ENCODE measurements at places on chromosomes 4 and X.

- DNase-seq: no peak
These were observed 260.7 kb upstream of the SFRP2 start for GRCh38 chr4:154049457-154050181.

- no peak for DNase-seq
These were observed 47.6 kb downstream of the HTT start for GRCh38 chr4:3122081-3122563.

- no peak for DNase-seq
These were observed 2731.9 kb downstream of the ARAP2 start for GRCh38 chr4:33512397-33512796.

GRCh38 chrX:40628506-40628905 lies 5.3 kb downstream of the MPC1L start:
- DNase-seq: no peak

DNA sequence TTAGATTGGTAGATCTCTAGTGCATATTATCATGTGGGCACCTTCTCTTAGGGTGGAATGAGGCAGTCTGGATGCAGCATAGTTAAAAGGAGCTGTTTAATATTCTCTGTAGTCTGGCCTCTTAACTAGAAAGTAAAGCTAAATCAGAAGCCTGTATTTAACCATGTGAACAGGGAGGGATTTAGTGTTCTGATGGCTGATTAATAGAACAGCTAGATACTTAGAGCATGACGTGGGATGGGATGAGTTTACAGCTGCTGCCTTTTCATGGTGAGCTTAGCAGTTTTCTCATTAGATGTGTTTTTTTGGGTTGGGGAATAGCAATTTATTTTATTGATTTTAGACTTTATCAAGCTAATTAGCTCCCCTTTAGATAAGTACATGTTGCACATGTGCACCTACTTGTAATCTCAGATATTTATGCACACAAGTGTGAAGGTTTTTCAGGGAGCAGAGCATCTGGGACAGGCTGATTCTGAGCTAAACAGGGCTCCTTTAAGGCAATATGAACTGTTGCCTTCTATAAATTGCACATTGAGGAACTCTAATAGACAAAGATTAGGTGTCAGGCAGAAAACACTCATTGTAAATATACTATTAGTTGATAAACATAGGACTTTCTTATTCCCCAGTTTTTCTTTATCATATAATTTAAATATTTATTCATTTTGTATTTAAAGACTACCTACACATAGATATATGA lies 34.1 kb downstream of the YIPF6 start:
- no peak for DNase-seq

DNA sequence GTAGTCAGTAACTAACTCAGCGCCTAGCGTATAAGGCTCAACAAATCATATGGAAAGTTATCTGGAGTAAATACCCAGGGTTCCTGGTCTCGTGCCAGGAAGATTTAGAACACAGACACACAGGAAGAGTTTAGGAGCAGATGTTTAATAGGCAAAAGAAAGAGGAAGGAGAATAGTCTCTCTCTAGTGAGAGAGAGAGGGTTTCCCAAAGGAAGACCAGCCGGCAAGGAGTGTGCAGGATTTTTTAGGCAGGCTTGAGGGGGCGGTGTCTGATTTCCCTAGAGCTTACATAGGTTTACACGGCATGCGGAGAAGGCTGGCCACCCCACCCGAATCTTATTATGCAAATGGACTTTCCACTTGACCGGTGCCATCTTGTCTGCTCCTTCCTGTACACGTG lies 284.0 kb upstream of the FRG1 start:
- DNase-seq: peak; percentile 18

- no peak for DNase-seq
These were observed 65.2 kb downstream of the MTHFD2L start for GRCh38 chr4:74223098-74223497.

DNA sequence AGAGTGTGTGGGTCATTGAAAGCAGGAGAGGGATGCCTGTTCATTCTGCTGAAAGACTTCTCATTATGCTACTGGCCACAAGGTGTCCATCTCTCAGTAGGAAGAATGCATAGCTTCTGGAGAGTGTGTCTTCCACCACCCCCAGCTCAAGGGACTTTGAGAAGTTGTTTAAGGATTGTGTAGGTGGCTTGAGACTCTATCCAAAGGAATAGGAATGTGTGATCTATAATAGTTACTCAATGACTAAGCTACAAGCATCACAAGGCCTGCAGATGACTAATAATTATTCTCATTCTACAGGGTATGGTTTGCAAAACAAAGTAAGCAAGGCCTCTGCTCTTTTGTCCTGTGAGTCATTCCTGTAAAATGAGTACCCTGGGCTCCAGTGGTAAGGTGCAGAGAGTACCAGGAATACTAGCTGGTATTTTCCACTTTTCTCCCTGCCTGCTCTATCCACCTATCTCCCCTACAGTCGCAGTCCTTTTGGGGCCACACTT lies 279.8 kb upstream of the BOD1L1 start:
- peak; percentile 85 for DNase-seq

- DNase-seq: no peak
These were observed 330.9 kb downstream of the BCOR start for GRCh38 chrX:39766855-39767254.

GRCh38 chr4:56606385-56606784 lies 74.7 kb downstream of the HOPX start:
- no peak for DNase-seq

GRCh38 chr4:3766785-3767569 lies 792 bp downstream of the ADRA2C start:
- DNase-seq: no peak

DNA sequence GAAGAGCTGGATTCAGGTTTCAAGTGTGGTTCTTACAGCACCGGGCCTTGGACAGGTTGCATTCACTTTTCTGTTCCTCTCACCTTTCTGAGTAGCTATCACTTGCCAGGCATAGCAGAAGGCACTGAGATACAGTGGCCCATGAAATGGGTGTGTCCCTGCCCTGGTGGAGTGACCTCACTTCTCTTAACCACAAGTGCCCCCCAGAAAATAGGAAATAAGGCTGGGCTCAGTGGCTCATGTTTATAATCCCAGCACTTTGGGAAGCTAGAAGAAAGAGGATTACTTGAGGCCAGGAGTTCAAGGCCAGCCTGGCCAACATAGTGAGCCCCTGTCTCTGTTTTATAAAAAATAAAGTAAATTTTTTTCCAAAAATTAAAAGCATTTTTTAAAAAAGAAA lies 101.7 kb upstream of the KIT start:
- DNase-seq: no peak

GRCh38 chr4:15765391-15765790 lies 12.7 kb upstream of the CD38 start:
- DNase-seq: no peak

DNA sequence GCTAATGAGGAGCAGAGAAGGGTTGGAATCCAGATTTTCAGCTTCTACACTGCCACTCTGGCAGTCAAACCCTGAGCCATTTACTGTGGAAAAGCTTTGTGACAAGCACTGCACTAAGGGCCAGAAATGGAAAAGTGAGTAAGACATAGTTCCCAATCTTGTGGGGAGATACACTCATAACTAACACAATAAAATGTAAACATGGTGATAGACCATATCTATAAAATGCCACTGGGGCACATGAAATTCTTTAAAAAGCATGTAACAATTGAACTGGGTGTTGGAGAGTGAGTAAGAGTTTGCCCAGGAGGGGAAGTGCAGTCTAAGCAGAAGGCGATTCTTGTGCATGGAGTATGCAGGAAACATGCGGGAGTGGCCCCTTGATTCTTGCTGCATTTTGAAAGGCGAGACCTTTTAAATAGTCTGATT lies 32.0 kb upstream of the ANXA5 start:
- no peak for DNase-seq

GRCh38 chrX:73851014-73852009 lies 288.3 kb downstream of the CHIC1 start:
- no peak for DNase-seq

GRCh38 chrX:154032160-154032559 lies 12.5 kb upstream of the IRAK1 start:
- no peak for DNase-seq

DNA sequence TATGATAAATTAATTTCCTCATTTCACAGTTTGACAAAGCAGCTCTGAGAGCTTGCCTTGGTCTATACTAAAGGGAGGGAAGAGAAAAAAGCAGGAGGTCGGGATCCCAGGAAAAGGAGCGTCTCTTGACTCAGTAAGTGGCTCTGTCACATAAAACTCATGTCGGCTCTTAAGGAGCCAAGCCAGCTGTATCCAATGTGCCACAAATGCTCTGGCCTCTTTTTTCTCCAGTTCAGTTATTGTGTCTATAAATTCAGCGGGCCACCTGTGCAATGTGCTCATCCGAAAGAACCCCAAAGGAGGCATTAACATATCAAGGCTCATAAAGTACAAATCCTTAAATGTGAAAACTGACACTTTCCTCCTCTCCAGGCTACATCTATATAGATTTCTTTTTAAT lies 337.7 kb upstream of the FAM241A start:
- DNase-seq: no peak

DNA sequence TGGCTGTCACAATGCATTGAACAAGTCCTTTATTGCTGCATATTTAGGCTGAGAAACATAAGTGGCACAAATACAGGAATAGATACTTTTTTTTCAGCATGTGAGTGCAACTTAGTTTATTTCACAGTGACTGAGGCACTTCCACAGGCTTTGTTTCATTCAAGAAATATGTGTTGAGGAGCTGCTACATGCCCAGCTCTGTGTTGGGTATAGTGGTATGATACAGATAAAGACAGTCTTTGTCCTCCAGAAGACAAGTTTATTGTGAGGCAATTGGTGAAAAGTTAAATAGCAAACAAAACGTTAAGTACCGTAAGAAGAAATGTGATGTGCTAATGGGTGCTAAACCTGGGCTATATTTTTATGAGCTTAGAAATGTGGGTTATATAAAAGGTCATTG lies 186.4 kb downstream of the SPRY1 start:
- DNase-seq: no peak

DNA sequence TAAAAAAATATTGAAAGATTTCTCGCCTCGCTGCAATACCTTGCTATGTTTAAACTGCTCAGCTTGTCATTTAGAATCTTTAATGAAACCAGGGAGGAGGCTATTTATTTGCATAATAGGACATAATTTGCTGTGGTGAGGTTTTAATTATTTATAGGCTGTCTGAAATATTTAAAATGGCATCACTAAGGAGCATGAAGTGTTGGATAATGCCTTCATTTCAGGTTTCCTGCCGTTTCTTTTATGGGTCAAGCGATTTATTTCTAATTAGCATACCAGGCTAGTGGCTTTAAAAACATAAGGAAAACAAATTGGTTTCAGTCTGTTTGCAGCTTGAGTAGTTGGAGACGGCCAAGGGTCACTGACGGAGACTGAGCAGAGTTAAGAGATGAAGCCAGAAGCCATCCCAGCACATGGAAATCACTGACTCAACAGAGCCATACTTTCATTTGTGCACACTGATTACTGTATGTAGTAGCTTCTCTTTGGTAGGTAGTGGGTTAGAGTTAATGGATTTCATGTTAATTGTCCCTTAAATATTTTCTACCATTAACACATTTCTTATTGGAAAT lies 1962.4 kb upstream of the TENM3 start:
- no peak for DNase-seq

- peak; percentile 37 for DNase-seq
These were observed 22.0 kb downstream of the ARHGAP24 start for GRCh38 chr4:85496933-85497332.

GRCh38 chr4:171721937-171722336 lies 91.3 kb upstream of the GALNTL6 start:
- no peak for DNase-seq

- no peak for DNase-seq
These were observed 1434.3 kb upstream of the TENM3 start for GRCh38 chr4:180808862-180809261.

GRCh38 chr4:8274765-8275547 lies 5.4 kb downstream of the HTRA3 start:
- no peak for DNase-seq

GRCh38 chrX:39974270-39974669 lies 123.5 kb downstream of the BCOR start:
- no peak for DNase-seq

DNA sequence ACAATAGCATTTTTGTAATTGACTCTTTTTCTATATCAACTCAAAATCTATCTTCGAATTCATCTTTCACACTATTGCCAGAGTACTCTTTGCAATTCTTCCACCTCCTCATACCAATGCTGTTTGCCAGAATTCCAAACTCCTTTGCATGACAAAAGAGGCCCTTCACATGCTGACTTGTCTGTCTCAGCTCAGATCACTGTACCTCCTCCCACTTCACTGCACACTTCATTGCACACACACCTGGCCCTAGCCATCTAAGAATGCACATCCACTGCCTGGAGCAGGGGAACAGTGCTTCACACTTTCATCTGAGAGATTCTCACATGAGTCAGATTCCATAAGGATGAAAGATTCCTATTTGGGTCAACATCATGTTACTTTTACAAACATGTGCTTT lies 56.5 kb downstream of the PRDM5 start:
- DNase-seq: no peak

- no peak for DNase-seq
These were observed 95.1 kb downstream of the CDS1 start for GRCh38 chr4:84677995-84678394.

GRCh38 chr4:154024097-154024694 lies 235.3 kb upstream of the SFRP2 start:
- no peak for DNase-seq

Measured in inflammatory macrophage treated with lipopolysaccharide for 1 hour (primary cell).